Placental pericyte (primary cell): ENCODE measurements at places on chromosomes 3 and 15. TPM values are rescaled to one million over a fixed set of nuclear protein-coding genes. Genes with fewer than 3 reads are reported as not detected.

The COL8A1 gene
- 115 and 157 TPM in 2 replicates for total RNA-seq

The SCAMP5 gene
- 0.57 and 2.4 TPM in 2 replicates for total RNA-seq

The LTK gene
- 3.9 and 7.3 TPM in 2 replicates for total RNA-seq

The ROBO2 gene
- 0.66 and 4.7 TPM in 2 replicates for total RNA-seq

The SLC51B gene
- total RNA-seq = not detected in 2 replicates

The LHFPL4 gene
- total RNA-seq = not detected in 2 replicates

The CATSPER2 gene
- 0.72 and 1.5 TPM in 2 replicates for total RNA-seq

The TP63 gene
- total RNA-seq = under 0.01 TPM in 1 of 2 replicates, not detected in the other

The GPR171 gene
- not detected in 2 replicates for total RNA-seq
